ENCODE measurements at places on chromosomes 12 and 14.
A peak's percentile ranks its signal among the peaks of the same experiment; 100 is the strongest.

GRCh38 chr12:69688471-69689427 is 10.4 kb downstream of the BEST3 start:
- peak; percentile 10 for DNase-seq

DNA sequence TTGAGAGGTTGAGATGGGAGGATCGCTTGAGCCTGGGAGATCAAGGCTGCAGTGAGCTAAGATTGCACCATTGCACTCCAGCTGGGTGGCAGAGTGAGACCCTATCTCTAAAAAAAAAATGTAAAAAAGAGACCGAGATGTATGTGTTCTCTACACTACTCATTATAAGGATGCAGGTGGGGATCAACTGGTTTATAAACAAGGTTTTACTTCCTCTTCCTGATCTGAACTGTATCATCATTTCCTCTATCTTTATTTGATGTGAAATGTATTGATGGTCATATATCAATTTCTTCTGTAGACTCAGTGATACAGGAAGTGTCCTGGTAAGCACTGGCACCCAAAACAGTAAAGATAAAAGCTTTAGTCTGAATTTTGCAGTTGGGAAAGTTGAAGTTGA is 20.1 kb upstream of the USP44 start:
- no peak for DNase-seq

DNA sequence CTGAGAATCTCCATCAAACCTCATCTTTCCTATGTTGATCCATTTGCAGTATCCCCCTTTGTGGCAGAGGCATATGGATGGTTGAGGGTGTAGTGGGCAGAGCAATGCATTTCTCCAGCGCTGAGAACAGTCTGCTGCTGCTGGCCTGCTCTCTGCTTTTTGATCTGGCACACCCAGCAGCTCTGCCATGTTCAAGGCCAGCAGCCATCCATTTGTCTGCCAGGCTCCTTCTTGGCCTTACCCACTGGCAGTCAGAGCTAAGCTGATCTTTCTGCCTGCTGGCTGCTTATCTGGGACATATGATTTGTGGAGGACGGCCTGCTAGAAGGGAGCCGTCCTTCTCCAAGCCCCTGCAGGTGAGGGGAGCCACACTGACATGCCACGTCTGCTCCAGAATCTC is 17.0 kb downstream of the NPC2 start:
- no peak for DNase-seq

GRCh38 chr14:102280376-102280962 is 24.5 kb downstream of the MOK start:
- DNase-seq: no peak

- DNase-seq: no peak
Observed at GRCh38 chr14:99720941-99721791, 37.1 kb downstream of the CYP46A1 start.

GRCh38 chr12:51071663-51072062 is 11.7 kb downstream of the CSRNP2 start:
- DNase-seq: no peak

DNA sequence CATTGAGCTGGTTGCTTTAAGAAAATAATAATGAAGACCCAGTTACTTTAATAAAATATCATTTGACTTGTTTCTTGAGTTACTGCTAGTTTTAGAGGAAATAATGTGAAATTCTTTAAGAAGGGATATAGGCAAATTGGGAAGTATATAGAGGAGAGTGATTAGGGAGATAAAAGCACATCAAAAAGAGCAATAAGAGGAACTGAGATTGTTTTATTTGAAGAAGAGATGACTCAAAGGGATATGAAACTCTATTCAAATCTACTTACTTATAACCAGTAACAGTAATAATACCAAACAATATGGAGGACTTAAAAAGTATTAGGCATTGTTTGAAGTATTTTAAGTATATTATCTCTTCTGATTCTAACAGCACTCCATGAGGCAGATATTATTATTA is 37.1 kb downstream of the LRRK2 start:
- DNase-seq: no peak

DNA sequence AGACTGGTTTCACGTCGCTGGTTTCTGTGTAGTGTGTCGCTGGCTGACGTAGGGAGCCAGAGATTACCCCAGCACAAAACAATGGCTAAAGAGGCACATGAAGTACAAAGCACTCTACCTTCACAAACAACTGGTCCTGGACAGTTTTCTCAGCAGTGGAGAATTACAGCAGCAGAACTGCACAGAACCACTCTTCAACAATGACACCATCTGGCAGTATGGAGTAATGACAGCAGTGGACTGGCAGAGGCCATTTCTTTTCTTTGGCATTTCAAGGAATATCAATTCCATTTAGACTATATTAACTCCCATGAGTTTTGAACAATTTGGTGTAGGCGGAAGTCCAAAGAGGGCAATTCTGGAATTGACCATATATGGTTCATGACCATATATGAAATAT is 1074.1 kb downstream of the AACS start:
- DNase-seq: no peak

DNA sequence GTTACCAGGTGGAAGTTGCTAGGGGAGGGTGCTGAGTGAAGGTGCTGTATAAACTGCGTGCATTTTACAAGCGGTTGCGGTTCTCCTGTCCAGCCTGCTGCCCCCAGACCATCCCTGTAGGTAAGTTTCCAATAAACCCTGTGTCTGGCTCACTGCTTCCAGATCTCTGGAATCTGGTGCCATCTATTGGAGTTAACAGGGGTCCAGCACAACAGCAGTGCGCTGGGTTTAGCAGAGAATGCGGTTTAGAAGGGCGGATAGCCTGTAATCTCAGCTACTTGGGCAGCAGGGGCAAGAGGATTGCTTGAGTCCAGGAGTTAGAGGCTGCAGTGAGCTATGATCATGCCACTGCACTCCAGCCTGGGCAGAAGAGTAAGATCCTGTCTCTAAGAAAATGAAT is 4.9 kb downstream of the AACS start:
- DNase-seq: no peak

GRCh38 chr12:120928864-120929652 is 24.9 kb upstream of the SPPL3 start:
- DNase-seq: no peak

DNA sequence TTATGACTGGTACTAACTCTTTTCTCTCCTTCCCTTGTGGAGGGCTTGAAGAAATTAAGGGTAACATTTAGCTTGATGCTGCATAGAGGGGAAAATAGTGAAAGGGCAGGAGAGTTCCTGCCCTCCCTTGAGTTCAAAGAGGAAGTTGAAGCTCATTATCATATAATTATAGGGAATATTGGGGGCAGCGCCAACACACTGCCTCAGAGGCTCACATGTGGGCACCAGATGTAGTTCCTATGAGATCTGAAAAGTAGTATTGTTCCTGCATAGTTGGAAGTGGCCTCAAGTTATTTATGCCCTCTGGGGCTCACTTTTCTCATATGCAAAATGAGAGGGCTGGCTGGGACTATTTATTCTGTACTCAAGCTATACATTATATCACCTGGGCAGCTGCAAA is 33.0 kb upstream of the FGF23 start:
- no peak for DNase-seq

DNA sequence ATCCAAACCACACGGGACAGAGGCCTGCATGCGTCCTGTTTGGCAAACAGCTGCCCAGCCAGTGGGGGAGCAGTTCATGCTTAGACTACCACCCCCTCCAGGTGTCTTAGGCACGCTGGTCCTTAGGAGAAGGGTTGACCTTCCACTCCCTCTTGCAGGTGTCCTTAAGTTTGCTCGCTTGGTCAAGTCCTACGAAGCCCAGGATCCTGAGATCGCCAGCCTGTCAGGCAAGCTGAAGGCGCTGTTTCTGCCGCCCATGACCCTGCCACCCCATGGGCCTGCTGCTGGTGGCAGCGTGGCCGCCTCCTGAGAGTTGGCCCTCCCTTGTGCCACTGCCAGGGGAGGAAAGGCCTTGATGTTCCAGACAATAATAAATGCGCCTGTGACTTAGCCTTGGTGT is 1.8 kb downstream of the C12orf57 start:
- DNase-seq: no peak

DNA sequence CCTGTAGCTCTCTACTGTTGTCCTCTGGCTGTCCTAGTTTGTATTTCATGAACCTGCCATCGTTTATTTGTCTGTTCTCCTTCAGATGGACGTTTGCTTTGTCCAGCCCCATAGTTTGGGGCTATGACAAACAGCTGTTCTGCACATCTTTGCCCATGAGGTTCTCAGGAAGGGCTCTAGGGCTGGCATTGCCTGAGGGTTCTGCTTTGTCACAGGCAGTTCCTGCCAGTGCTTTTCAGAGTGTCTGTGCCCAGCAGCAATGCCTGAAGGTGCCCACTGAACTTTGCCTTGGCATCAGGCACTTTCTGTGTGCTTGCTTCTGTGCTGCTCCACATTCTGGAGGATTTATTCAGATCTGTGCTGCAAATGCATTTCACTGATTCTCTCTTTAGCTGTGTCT is 361.3 kb downstream of the TMEM121 start:
- no peak for DNase-seq

DNA sequence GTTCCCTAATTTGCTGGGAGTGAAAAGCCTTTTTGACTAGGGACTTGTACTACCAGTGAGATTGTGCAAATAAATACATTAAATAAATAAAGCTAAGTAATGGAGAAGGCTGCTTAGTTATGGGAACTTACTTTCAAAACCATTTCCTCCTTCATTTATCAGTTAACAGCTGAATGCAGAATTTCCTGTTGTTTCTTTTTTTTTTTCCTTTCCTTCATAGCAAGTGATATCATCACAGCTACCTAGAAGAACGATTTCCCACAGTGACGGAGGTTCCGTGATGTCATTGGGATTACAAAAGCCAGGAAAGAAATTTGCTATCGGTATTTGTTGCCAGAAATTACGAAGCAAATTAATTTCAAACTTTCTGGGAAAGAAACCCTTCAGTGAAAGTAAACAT is 42.1 kb upstream of the SOCS2 start:
- DNase-seq: no peak

- DNase-seq: no peak
Observed at GRCh38 chr12:111074559-111074958, 154.2 kb upstream of the MYL2 start.

- DNase-seq: no peak
Observed at GRCh38 chr14:38297681-38298080, 41.8 kb upstream of the CLEC14A start.

DNA sequence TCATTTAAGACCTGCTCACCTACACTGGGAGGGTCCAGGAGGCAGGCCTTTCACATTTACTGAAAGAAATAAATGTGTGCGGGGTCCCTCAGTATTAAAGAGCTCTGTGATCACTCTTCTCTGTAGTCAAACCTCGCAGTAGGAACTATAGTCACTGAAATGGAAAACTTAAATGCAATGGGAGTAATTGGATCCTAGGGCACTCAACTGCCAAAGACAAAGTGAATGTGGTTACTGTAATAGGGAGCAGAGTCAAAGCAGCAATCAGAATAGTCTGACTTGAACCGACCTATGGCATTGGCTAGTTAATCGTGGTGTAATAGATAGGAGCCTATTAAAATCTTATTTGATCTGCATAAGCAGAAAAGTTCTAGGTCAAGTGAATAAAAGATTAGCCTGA is 26.6 kb upstream of the DYRK2 start:
- DNase-seq: no peak

- no peak for DNase-seq
Observed at GRCh38 chr12:104758771-104759170, 199.3 kb downstream of the SLC41A2 start.

DNA sequence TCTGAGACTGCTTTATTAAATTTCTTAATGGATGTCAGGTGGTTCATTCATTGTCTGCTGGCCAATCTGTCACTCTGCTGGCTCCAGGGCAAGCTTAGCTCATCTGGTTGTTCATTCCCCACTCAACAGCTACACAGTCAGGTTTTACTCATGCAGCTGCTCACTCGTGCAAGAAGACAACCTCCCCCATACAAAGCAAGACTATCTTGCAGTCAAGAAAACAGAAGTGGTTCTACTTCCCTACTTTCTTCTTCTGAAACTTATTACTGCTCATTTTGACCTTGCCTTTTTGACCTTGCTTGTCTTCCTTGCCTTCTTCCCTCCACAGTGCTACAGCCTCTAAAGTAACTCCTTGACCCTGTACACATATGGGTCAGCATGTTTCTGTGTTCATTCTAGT is 277.9 kb downstream of the SSPN start:
- no peak for DNase-seq

GRCh38 chr12:116784238-116784612 is 46.1 kb downstream of the RNFT2 start:
- DNase-seq: peak; percentile 17

DNA sequence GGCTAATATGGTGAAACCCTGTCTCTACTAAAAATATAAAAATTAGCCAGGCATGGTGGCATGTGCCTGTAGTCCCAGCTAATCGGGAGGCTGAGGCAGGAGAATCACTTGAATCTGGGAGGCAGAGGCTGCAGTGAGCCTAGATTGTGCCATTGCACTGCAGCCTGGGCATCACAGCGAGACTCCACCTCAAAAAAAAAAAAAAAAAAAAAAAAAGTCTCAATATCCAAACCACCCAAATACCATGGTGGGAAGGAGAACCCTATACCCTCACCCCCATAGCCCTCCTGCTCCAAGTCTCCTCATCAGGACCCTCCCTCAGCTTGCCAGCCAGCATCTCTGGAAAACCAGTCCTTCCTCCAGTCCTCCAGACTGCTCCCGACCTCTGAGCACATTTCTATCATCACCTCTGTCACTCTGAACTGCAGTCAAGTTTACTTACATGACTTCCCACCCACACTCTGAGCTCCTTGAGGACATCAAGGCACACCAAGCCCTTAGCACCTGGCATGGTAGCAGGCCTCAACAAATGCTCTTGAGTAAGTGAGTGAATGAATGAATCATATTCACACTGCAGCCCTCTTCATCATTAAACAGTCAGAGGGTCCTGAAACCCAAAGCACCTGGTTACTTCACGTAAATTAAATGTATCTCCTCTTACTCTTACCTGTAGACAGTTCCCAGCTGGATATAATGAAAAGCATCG is 35.2 kb downstream of the NT5DC3 start:
- no peak for DNase-seq

GRCh38 chr12:14664434-14665023 is 31.9 kb downstream of the GUCY2C start:
- DNase-seq: peak; percentile 51

DNA sequence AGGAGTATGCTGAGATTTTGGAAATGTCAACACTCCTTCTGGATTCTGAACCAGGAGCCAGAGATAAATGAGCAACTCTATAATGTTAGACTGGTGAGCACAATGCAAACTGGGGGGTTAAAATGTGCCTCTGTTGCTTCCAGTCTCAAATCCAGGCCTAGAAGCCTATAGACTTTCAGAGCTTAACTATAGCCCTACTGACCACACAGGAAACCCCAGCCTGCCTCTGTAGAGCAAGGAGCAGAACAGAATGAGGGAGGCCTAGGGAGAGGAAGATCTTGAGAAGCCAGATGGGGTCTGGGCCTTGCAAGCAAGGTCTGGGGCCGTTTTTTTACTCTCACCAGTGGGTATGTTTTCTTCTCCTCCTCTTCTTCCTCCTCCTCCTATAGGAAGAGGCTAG is 225.4 kb upstream of the KITLG start:
- no peak for DNase-seq

Data from SHP77 (cell line).